ENCODE measurements at places on chromosomes 12 and 14.

DNA sequence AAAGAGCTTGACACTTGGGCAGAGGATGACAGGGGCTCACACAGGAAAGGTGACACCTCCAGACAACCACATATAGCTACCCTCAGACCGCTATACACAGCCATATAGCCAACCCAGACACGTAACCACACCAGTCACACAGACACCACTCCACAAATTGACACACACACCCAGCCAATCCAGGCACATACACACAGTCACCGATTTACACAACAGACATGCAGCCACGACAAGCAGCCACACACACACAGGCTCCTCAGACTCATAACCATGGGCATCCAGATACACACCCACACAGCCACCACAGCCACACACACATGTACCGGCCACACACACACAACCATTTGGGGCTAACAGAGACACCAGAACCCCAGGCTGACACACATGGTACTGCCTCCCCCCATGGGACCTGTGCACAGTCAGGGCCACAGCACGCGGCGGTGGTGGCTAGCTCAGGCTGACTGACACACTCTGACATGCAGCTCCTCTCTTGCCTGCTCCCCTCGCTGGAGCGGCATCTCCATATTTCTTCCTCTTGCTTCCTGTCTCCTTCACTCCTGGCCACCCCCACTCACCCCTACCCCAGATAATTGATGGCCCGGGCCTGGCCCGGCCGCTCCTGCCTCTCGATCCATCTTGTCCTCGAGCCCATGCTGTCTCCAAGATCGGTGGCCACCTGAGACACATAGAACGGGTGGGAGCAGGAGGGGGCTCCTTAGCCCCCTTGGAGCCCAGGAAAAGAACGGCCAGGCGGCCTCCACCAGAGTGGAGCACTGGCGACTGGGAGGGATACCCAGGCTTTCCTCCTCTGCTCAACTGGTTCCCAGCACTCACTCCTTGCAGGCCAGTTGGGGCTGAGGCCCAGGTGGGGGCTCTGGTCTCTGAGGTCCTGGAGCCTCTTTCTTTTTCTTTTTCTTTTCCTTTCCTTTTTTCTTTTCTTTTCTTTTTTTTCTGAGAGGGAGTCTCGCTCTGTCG is 6.0 kb upstream of the SHMT2 start:
- no peak for DNase-seq

- no peak for DNase-seq
Observed at GRCh38 chr12:96810057-96810456, 97.0 kb upstream of the NEDD1 start.

DNA sequence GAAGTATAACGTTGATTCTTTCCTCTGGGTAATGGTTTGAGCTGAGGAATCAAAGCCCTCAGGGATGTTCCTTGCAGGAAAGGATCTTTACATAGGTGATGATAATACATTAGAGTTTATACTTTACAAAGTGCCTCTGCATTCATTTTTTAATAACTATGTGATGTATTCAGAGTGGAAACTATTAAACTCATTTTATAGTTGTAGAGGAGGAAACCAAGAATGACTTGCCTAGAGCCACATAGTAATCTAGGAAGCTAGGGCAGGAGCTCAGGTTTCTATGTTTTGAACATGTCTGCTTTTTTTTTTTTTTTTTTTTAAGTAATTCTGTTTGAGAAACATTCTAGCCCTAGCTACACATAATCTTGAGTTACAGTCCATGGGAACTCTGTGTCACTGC is 117.3 kb downstream of the TXNDC16 start:
- DNase-seq: no peak

DNA sequence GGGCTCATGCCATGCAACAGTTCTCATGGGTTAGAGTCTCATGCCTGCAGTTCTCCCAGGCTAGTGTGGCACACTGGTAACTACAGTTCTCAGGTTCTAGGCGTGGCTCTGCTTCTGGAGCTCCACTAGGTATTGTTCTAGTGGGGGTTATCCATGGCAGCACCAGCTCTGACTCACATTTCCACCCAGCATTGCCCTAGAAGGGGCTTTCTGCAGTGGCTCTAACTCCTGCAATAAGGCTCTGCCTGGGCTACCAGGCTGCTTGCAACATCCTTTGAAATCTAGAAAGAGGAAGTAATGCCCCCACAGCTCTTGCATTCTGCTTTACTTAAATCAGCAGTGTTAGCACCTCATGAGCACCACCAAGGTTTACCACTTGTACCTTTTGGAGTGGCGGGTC is 220.3 kb upstream of the ARID2 start:
- DNase-seq: no peak

GRCh38 chr12:26028953-26029735 is 70.7 kb downstream of the RASSF8 start:
- DNase-seq: peak; percentile 36
